ENCODE measurements at places on chromosomes 2 and 18.

- DNase-seq: no peak
Measured at GRCh38 chr2:133829450-133830020, 261.3 kb upstream of the NCKAP5 start.

GRCh38 chr18:76754351-76754750, 68.0 kb upstream of the ZNF236 start:
- DNase-seq: no peak

- DNase-seq: no peak
Measured at GRCh38 chr2:65465124-65465523, 32.7 kb upstream of the SPRED2 start.

- no peak for DNase-seq
Measured at GRCh38 chr2:75870651-75871137, 160.0 kb upstream of the GCFC2 start.

DNA sequence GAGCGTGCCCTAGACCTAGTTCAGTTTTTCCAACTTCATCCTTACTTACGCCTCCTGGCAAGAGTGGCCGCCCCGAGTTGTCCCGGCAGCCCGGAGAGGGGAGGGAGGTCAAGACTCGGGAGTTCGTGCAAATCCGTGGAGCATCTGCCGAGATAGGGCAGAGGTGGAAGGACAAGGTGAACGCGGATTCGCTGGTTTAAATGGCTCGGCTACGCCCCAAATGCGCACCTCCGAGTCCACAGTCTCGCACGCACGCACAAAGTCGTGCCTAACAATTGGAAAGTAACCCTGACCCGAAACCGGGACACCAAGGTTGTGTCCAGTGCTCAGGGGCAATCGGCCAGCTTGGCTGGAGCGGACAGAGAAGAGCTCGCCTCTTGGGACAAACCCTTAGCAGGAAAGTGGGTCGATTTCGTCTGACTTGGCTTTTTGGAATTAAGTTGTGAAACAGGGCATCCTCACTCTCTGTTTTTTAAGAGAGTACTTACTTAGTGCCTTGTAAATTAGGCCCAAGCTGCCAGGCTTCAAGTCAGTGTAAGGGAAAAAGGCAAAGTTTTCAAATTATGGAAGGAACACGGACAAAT, 726 bp upstream of the SS18 start:
- no peak for DNase-seq

DNA sequence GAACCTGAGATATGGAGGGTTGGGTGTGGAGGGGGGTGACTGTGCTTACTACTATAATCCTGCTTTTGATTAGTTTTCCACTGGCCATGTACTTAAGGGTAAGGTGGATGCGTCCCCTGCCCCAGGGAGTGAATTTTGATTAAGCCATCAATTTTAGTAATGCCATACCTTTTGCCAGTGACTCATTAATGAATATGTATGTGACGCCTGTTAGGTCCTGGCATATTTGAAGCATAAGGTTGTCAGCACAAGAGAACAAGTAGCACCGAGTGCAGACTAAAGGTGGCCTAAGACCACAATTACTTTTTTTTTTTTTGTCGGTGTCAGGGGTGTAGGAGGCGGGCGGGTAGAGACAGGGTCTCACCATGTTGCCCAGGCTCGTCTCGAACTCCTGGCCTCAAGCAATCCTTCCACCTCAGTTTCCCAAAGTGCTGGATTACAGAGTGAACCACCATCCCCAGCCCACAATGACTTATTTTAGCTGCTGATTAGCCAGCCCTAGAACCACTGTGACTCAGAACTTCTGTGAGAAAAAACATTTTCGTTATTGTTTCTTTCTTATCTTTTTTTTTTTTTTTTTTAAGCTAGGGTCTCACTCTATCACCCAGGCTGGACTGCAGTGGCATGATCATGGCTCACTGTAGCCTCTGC, 7.0 kb downstream of the TANC1 start:
- no peak for DNase-seq

- no peak for DNase-seq
Measured at GRCh38 chr18:45243340-45244110, 371.8 kb upstream of the SLC14A2 start.

DNA sequence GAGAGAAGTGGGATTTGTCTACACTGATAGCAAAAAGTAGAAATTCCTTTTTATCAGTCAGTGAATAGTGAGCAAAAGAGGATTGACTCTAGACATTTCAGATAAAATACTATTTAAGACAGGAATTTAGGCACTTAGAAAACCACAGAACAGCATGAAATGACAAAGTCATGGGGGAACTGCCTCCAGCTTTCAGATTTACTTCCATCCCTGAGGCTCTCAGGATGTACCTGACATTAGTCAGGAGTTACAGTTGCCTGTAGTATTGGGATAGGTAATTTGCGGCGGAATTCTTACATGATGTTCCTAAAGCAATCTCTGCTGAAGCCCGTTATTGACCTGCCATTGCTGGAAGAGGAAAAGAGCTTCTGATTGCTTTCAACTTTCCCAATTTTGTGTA, 337.1 kb upstream of the MAP2 start:
- no peak for DNase-seq

DNA sequence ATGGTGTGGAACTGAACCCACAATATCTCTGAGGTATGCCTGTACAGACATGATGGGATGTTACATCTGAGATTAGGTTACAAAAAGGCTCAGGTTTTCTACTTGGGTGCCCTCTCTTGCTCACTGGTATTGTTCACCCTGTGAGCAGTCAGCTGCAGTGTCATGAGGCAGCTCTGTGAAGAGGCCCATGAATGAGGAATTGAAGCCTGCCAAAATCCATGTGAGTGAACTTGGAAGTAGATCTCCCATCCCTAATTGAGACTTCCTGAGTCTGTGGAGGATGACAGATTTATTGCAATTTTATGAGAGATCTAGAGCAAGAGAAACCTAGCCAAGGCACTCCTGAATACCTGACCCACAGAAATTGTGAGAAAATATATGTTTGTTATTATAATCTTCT, 404.9 kb upstream of the ZEB2 start:
- no peak for DNase-seq

- DNase-seq: no peak
Measured at GRCh38 chr2:980176-980575, 29.5 kb downstream of the SNTG2 start.

All from HCEC 1CT (cell line).